ENCODE measurements at places on chromosomes 1 and 21.

DNA sequence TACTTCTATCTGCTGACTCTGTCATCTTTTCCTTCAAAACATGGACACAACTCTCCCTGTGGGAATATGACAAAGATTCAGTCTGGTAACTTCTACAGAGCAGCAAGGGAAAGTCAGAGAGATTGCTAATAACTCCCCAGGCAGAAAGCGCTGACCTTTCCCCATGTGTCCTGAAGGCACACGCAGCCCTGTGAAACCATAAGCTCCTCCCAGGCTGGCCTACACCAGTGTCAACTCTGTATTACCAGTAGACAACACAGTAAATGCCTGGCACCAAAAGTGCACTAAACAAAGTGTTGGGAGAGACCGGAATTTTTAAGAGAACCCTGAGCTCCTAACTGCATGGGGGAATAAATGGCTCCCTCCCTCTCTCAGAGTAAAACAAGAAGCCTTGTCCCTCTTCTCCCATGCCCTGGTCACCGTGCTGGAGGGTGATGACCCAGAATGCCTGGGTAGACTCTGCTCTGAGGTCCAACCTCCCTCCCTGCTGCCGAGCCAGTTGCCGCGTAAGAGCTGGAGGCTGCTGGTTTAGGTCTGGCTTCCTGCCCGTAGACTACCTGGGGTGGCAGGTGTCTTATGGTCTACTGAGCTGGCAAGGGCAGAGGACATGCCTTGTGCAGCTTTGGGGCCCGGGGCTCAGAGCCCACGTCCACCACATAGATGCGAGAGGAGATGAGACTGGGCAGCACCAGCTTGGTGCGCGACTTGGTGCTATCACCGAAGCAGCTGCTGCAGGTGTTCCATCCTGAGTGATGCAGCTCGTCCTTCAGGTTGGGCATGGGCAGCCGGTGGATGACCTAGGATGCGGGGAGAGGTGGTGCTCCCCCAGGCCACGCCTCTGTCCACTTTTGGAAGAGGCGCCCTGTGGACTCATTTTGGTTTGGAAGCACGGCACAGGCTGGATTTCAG is 3.9 kb downstream of the SELENBP1 start:
- H3K27me3 ChIP-seq = no peaks in the 10 kb centered on the region
- H3K4me1 ChIP-seq = peaks cover 32% of the 10 kb centered on the region
- H3K4me3 ChIP-seq = no peak overlapping the region
- DNase-seq = no peak
- no peak overlapping the region for H3K27ac ChIP-seq

- H3K27ac ChIP-seq = no peak overlapping the region
- H3K4me1 ChIP-seq = no peaks in the 10 kb centered on the region
- no peak for DNase-seq
- no peaks in the 10 kb centered on the region for H3K36me3 ChIP-seq
Measured at GRCh38 chr1:206128196-206128595, 11.0 kb upstream of the AVPR1B start.

DNA sequence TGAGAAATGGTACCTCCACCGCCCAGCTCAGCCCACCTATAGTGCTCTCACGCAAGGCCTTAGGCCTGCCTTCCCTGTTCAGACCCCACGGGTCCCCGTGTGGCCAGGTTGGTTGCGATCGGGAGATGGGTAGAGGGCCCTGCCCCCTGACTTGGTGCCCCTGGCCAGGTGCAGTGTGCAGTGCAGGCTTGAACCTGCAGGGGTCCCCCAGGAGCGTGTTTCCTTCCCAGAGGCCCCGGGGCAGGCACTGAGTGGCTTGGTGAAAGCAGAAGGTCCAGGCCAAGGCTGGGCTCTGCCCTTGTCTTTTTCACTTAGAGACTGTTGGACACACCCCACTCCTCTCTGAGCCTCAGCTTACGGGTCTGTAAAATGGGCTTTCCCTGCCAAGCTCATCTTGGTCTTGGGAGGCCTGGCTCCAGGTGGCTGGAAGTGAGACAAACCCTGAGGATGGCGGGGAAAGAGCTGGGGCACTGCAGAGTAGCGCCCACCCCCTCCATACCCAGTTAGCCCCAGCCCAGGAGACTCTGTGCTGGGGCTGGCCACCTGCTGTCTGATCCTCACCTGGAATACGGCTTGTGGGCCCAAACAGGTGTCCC is 9.3 kb upstream of the HES5 start:
- H3K4me1 ChIP-seq = peaks cover 34% of the 10 kb centered on the region
- H3K27me3 ChIP-seq = peaks cover 10% of the 10 kb centered on the region
- no peak overlapping the region for H3K4me3 ChIP-seq
- H3K27ac ChIP-seq = no peak overlapping the region

GRCh38 chr1:74512170-74512915 is at the start of gene LRRC53:
TSS of gene LRRC53 (minus strand) at chr1:74512611. CDS start at chr1:74483349, 29,262 bp downstream.
- no peak within 1 kb of the TSS for H3K27ac ChIP-seq
- no peaks in the 10 kb centered on the region for H3K36me3 ChIP-seq
- no peaks in the 10 kb centered on the region for H3K27me3 ChIP-seq
- H3K4me1 ChIP-seq = no peaks in the 10 kb centered on the region
- no peak within 1 kb of the TSS for H3K4me3 ChIP-seq

DNA sequence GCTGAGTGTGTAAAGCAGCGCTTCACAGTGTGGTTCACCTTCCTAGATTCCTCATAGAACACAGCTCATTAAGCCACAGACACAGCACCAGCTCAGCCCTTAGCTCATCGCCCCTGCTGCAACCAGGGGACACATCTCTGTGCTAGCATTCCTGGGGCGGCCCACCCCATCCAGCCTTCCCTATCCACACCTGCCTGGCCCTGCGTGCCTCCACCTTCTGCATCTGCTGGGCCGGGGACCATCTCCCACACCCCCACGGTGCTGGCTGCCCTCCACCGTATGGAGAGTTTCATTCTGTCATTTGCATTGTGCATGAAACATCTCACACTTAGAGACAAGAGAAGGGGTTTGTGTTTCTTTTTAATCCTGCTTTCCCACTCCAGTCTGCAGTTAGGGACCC is 35.8 kb upstream of the PRSS38 start:
- no peak overlapping the region for H3K4me3 ChIP-seq
- no peak for DNase-seq
- H3K4me1 ChIP-seq = no peaks in the 10 kb centered on the region
- peaks cover 5% of the 10 kb centered on the region for H3K36me3 ChIP-seq
- no peak overlapping the region for H3K27ac ChIP-seq
- H3K27me3 ChIP-seq = no peaks in the 10 kb centered on the region

DNA sequence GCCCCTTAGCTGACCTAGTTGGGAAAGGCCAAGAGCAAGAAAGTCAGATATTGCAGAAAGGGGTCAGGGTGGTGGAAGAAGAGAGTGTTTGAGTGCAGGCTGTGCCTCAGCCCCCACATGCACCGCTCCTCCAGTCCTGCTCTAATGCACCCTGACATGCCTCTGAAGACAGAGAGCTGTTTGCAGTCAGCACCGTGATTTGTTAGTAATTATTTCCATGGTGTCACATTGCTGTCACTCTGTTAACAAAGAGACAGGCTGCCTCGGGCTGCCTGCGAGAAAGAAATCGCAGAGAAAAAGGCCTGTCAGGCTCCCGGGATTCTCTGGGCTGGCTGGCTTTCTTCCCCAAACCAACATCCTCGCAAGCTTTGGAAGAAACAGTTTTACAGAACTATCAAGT is 58.3 kb downstream of the ERI3 start:
- H3K36me3 ChIP-seq = peaks cover 10% of the 10 kb centered on the region
- no peak for DNase-seq
- no peaks in the 10 kb centered on the region for H3K27me3 ChIP-seq
- peaks cover 48% of the 10 kb centered on the region for H3K4me1 ChIP-seq

DNA sequence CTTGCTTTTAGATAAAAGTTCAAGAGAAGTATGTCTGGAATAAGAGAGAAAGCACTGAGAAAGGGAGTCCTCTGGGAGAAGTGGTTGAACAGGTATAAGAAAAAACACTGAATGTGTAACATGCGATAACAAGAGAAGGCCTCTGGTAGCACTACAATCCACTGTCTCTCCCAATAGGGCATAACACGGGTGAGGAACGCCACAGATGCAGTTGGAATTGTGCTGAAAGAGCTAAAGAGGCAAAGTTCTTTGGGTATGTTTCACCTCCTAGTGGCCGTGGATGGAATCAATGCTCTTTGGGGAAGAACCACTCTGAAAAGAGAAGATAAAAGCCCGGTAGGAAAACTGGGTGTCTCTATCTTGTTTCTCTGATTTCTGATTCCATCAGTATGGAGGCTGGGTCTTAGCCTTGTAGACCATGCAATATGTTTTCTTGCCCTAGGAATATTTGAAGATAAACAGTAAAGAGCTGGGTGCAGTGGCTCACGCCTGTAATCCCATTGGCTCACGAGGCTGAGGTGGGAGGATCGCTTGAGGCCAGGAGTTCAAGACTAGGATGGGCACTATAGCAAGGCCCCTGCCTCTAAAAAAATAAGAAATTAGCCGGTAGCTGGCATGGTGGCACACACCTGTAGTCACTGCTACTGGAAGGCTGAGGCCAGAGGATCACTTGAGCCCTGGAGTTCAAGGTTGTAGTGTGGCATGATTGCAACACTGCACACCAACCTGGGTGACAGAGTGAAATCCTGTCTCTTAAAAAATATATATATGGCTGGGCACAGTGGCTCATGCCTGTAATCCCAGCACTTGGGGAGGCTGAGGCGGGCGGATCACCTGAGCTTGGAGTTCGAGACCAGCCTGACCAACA is 40.4 kb downstream of the DAP3 start:
- H3K4me3 ChIP-seq = no peak overlapping the region
- DNase-seq = peak; percentile 76
- peaks cover 2% of the 10 kb centered on the region for H3K36me3 ChIP-seq
- H3K4me1 ChIP-seq = peaks cover 18% of the 10 kb centered on the region
- H3K27me3 ChIP-seq = no peaks in the 10 kb centered on the region

GRCh38 chr1:44802306-44803061 is 2.3 kb downstream of the PLK3 start:
- no peak for DNase-seq
- H3K27ac ChIP-seq = no peak overlapping the region
- H3K27me3 ChIP-seq = no peaks in the 10 kb centered on the region
- peak overlapping the region; percentile 60 for H3K4me3 ChIP-seq

DNA sequence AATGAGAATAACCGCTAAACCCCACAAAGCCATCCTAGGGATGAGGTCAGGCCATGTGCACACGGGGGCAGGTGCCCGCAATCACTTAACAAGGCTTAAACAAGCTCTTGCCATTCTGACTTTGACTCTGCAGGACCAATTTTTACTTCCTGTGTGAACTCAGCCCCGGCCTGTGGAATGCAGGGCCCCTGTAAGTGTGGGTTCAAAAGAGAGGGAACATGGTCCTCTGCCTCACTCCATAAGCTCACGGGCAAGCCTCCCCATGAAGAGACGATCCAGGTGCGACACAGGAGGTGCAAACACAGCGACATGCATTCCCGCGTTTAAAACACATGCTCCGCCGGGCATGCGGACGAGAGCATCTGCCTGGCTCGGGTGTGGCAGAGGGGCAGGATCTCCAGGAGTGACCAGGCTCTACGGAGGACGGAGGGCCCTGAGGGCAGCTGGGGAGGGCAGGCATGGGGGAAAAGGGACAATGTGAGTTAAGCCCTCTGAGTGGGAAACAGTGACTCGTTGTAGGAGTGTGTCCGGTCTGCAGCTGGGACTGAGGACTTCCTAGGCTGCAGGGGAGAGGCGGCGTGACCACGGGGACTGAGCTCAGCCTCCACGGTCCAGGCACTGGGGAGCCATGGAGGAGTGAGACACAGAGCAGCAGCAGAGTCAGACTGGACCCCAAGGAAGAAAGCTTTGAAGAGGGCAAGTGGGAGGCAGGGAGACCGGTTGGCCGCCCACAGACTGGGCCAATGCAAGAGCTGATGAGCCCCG is 40.6 kb upstream of the AJAP1 start:
- H3K27ac ChIP-seq = no peak overlapping the region
- H3K36me3 ChIP-seq = no peaks in the 10 kb centered on the region
- no peaks in the 10 kb centered on the region for H3K4me1 ChIP-seq
- no peak overlapping the region for H3K4me3 ChIP-seq
- no peak for DNase-seq
- H3K27me3 ChIP-seq = peaks cover 46% of the 10 kb centered on the region

DNA sequence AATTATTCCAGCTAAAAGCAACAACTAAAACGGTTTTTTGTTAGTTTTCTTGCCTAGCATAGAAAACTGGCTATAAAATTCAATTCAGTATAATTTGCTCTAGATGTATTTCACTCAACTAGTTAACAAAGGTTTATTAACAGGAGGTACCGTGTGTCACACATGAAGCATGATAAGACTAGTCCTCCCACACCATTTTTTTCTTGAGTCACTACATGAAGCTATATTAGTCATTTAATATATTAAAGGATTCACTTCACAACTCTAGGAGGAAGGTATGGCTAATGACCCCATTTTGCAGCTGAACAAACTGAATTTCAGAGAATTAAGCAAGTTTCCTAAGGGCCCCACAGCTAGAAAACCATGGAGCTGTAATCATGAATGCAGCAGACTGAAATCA is 307.8 kb upstream of the USP25 start:
- H3K27me3 ChIP-seq = no peaks in the 10 kb centered on the region
- no peaks in the 10 kb centered on the region for H3K36me3 ChIP-seq
- H3K27ac ChIP-seq = no peak overlapping the region
- no peaks in the 10 kb centered on the region for H3K4me1 ChIP-seq
- DNase-seq = no peak
- no peak overlapping the region for H3K4me3 ChIP-seq

GRCh38 chr1:6519491-6519934 is 28.0 kb upstream of the PLEKHG5 start:
- no peak for DNase-seq
- H3K27ac ChIP-seq = no peak overlapping the region
- H3K27me3 ChIP-seq = no peaks in the 10 kb centered on the region
- H3K36me3 ChIP-seq = no peaks in the 10 kb centered on the region

- H3K27me3 ChIP-seq = no peaks in the 10 kb centered on the region
- no peaks in the 10 kb centered on the region for H3K4me1 ChIP-seq
- H3K4me3 ChIP-seq = no peak overlapping the region
- H3K36me3 ChIP-seq = no peaks in the 10 kb centered on the region
- H3K27ac ChIP-seq = no peak overlapping the region
Measured at GRCh38 chr1:69506311-69506710, 61.4 kb upstream of the LRRC7 start.

DNA sequence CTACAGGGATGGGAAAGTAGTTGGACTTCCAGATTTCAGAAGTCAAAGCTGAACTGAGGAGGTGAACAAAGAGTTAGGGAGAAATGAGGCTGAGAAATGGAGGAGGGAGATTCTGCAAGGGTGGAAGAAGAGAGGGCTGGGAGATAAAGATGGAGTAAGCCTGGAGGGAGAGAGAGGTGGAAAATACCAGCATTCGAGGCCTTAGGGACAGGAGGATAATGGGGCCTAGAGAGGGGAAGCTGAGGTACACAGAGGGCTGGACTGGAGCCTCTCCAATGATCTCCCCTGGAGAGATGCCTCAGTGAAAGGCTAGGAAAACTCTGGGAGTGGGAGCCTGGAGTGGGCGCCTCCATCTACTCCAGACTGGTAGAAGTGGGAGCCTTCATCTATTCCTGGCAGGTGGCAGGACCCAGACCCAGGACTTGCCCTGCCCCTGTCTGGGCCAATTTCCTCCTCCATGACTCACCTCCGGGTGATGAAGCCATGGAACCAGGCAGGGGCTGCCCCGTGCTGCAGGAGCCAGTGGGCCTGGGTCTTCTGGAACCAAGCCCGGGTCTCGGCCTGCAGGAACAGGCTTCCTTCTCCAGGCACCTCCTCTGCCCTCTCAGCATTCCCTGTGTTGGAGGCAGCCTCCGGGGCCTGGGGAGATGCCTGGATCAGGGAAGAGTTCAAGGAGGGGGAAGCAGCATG is 1.9 kb downstream of the SH2D2A start:
- H3K4me1 ChIP-seq = peaks cover 33% of the 10 kb centered on the region
- no peak overlapping the region for H3K27ac ChIP-seq
- H3K36me3 ChIP-seq = no peaks in the 10 kb centered on the region
- peaks cover 27% of the 10 kb centered on the region for H3K27me3 ChIP-seq

GRCh38 chr1:15090373-15090772 is 63.2 kb upstream of the TMEM51 start:
- peaks cover 12% of the 10 kb centered on the region for H3K4me1 ChIP-seq
- no peak overlapping the region for H3K4me3 ChIP-seq
- no peak overlapping the region for H3K27ac ChIP-seq

Measured in HepG2 (cell line).